Mesothelial cell of epicardium (in vitro differentiated cells): ENCODE measurements at places on chromosomes 1 and 21.

DNA sequence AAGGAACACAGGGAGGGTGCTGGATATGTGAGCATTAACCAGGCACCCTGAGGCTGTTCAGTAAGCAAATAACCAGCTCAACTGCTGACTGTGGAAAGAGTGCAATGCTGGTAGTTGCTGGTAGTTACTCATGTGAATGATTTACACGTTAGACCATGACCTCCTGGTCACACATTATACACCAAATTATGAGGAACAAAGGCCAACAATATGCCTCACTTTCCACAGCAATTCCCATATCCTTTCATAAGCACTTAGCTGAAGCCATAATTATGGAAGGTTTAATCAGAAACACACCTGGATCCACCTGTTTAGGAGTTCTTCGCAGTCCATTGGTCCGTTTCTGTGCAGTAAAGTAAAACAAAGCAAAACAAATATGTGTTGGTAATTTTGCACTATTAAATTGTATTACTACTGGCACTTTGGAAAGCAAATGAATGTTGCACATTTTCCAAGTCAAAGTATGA lies 281.8 kb downstream of the VAV3 start:
- H3K27ac ChIP-seq: no peak overlapping the region
- H3K4me3 ChIP-seq: no peak overlapping the region
- H3K4me1 ChIP-seq: peaks cover 28% of the 10 kb centered on the region
- H3K27me3 ChIP-seq: no peaks in the 10 kb centered on the region
- no peak for DNase-seq

GRCh38 chr1:110170766-110171733 lies 20.8 kb downstream of the SLC6A17 start:
- no peak for DNase-seq
- H3K36me3 ChIP-seq: no peaks in the 10 kb centered on the region
- H3K27me3 ChIP-seq: peaks cover 25% of the 10 kb centered on the region
- peaks cover 22% of the 10 kb centered on the region for H3K4me1 ChIP-seq
- no peak overlapping the region for H3K4me3 ChIP-seq

GRCh38 chr1:24540051-24540905 lies 15.6 kb upstream of the NCMAP start:
- peaks cover 35% of the 10 kb centered on the region for H3K4me1 ChIP-seq
- no peaks in the 10 kb centered on the region for H3K36me3 ChIP-seq
- peak overlapping the region; percentile 56 for H3K27ac ChIP-seq
- no peak overlapping the region for H3K4me3 ChIP-seq
- DNase-seq: no peak
- no peaks in the 10 kb centered on the region for H3K27me3 ChIP-seq

DNA sequence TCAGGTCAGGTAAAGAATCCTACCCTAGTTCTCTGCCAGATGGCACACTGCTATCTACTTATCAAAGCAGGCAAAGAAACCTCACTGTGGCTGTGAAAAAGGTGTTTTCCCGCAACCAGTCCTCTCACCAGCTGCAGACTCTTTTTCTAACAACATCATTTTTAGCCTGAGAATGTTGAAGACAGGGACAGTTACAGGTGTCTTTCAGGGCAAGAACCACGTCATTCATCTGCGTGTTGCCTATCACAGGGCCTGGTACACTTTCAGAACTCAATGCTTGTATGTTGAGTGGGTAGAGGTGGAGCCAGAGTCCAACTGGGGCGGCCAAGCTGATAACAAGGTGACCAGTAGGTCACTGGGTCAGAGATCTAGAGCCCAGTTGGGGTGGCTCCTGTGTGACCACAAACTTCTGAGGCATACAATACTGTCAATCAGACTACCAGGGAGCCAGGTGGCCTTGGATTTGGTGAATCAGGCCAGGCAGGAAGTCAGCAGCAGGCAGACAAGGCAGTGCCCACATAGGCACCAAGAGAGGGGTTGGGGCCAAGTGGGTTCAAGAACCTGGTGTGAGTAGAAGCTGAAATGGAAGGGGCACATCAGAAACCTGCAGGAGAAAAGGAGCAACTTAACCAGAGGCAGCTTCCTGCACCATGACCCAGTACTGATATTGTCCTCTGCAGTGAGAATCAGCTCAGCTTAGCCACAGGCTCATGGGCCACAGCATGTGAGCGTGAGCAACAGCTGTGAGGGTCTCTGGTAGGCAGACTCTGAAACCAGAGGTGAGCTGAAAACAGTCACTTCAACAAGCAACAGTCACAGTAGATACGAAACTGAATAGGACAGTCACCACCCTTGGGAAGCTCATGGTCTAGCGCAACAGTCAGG lies 123.6 kb downstream of the DTL start:
- H3K27me3 ChIP-seq: no peaks in the 10 kb centered on the region
- no peaks in the 10 kb centered on the region for H3K36me3 ChIP-seq
- no peak overlapping the region for H3K27ac ChIP-seq
- no peak for DNase-seq

DNA sequence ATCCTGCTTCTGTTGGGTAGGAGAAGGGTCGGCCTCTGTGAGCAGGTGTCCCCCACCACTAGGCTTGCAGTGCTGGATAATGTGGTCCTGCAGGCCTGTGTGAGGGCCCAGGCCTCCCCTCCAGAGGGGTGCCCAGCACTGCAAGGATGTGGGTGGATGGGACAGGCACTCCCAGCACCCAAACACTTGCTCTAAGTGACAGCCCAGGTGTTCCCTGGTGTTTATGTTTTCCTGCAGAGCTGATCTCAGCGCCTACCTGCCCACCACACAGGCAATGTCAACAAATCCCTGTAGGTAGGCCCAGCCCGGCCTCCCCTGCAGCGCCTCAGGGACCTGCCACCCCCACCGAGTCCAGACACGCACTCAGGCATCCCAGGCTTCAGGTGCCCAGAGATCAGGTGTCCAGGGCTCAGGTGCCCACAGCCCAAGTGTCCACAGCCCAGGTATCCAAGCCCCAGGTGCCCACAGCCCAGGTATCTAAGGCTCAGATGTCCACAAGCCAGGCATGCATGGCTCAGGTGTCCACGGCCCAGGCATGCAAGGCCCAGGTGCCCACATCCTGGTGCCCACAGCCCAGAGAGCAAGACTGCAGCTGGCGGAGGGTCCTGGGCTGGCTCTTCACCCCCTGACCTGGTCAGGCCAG lies 59.2 kb downstream of the WNT9A start:
- H3K27me3 ChIP-seq: no peaks in the 10 kb centered on the region
- no peak overlapping the region for H3K4me3 ChIP-seq
- no peak for DNase-seq

DNA sequence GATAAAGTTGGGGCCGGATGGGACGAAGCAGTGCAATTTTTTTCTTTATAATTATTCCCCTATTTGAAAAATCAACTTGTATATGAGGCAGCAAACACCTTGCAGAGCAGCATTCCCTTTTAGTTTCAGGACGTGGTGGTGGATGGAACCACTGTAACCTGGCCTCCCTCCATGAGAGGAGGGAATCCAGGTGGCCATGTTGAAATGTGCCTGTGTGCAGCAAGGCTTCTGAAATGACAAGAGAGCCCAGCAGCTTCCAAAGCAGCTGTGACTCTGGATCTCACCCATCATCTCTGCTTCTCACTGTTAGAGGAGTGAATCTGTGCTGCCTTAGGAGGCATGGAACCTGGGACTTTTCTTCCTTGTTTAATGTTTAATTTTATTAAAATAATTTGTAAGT lies 42.3 kb downstream of the NFIA start:
- H3K27me3 ChIP-seq: no peaks in the 10 kb centered on the region
- peaks cover 67% of the 10 kb centered on the region for H3K4me1 ChIP-seq
- peak overlapping the region; percentile 92 for H3K27ac ChIP-seq
- DNase-seq: no peak
- H3K36me3 ChIP-seq: peaks cover 6% of the 10 kb centered on the region
- no peak overlapping the region for H3K4me3 ChIP-seq
